ENCODE measurements at places on chromosomes 11 and 22.
A peak's percentile ranks its signal among the peaks of the same experiment; 100 is the strongest.

GRCh38 chr11:8235925-8236324 is 27.8 kb downstream of the LMO1 start:
- DNase-seq, result peak; percentile 4

DNA sequence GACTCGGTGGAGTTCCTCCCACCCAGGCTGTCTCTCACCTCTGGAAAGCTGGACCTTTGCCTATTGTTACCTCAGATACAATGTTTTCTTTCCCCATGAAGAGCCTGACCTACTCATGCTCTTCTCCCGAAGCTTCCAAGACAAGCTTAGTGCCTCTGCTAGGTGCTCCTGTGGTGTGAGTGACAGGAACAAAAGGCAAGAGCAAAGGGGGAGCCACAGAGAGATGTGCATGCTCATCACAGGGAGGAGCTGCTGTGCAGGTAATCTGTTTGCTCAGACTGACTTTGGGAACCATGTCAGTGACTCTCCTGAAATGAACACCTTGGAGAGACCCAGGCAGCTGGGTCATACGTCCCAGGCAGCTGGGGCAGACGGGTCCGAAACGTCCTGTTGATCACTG is 53.6 kb upstream of the VSTM5 start:
- DNase-seq, result no peak

DNA sequence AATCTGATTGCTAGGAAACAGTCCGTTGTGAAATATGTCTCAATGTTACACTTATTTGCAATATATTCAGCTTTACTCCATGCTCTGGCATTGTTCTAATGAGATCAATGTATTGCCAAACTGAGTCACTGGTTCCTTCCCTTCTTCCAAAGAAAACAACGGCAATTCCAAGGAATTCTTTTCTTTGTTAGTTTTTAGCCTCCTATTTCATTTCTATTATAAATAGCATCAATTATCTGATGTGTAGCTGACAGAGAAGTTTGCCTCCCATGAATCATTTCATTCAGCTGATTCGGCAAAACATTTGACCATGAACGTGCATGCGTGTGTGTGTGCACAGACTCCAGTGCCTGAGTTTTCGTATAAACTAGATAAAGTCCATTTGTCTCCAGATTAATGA is 346.8 kb downstream of the ETS1 start:
- DNase-seq, result no peak

GRCh38 chr22:44732017-44732561 is 20.3 kb upstream of the ARHGAP8 start:
- DNase-seq, result no peak

GRCh38 chr22:23183061-23183698 is 2.9 kb downstream of the BCR start:
- peak; percentile 49 for DNase-seq

DNA sequence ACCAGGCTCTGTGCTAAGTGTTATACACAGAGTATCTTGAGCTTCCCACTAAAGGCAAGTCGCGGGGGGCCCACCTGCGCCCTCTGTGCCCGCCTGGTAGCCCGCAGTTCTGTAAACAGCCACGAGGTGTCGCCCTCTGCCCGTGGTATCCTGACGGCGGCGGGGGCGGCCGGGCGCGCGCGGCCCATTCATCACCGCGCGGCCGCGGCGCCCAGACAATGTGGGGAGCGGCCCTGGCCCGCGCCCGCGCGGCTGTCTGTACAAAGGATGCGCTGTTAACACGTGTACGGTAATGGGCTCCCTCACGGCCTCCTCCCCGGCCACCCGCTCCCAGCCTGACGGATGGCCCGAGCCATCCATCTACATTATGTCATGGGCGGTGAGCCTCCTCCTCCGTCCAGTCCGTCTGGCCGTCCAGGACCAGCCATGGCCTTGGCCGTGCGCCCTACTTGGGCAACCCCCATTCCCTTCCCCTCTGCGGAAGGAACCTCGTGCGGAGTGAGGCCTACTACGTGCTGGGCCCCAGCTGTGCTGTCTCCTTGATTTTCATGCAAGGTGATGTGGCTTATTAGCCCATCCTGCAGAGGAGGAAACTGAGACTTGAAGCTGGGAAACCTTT is 99.4 kb downstream of the MIAT start:
- no peak for DNase-seq

- no peak for DNase-seq
Measured at GRCh38 chr11:94400050-94400449, 1.2 kb downstream of the GPR83 start.

- DNase-seq, result no peak
Measured at GRCh38 chr11:84993386-84993785, 633.8 kb downstream of the DLG2 start.

- DNase-seq, result no peak
Measured at GRCh38 chr11:6927030-6927617, 898 bp downstream of the ZNF215 start.

- DNase-seq, result no peak
Measured at GRCh38 chr11:120869097-120869496, 154.8 kb upstream of the TBCEL start.

GRCh38 chr11:9663699-9664275 is at the start of gene SWAP70:
SWAP70 (plus strand) TSS chr11:9664077; CDS start chr11:9664180, 103 bp downstream.
- DNase-seq, result peak; percentile 59

GRCh38 chr11:103436131-103436770 is 327.0 kb downstream of the DYNC2H1 start:
- DNase-seq, result no peak

GRCh38 chr11:88151709-88152265 is 23.5 kb downstream of the RAB38 start:
- DNase-seq, result no peak

GRCh38 chr22:46533070-46533833 is 4.2 kb downstream of the CELSR1 start:
- peak; percentile 79 for DNase-seq

DNA sequence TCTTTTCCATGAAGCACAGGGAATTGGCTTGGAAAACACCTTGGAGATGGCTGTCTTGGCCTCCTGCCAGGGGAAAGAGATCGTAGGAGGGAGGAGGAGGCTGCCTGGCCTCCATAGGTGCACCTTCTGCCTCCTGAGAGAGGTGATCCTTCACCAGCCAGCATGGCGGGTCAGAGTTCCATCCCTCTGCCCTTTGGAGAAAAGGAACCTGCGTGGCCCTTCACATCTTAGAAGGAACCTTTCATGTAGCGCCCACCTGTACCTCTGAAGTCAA is 58.2 kb upstream of the DRD2 start:
- DNase-seq, result no peak

DNA sequence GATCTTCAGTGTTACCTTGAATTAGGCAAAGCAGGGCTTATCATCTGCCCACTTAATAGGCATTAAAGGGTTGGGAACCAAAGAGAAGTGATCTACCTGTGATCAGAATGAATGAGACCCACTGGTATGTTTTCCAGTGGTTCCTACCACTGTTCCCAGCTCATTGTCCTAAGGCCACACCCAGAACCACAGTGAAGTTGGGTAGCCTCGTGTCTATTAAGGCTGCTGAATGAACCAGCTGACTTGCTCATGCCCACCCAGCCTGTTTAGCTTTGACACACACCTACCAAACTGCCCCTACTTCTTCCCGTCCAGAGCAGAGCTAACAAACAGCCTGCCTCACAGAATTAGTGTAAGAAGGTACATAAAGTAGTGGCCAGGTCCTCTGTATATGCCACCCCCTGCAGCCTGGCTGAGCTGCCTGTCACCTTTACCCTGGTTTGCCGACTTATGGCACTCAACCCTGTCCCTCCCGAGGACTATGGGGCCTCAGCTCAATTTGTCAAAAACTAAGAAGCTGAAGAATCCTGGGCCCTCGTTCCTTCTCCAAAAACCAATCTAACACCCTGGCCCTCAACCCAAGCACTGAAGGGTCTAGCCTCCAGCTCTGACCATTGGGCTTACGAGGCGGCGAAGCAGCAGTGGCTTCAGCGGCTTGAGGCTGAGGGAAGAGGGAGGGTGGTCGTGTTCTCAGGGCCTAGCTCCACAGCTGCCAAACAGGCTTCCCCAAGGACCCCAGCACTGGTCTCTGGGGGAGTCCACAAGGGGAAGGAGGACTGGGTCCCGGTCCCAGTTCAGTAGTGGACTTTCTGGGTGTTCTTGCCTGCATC is 9.8 kb downstream of the UCP2 start:
- DNase-seq, result no peak

DNA sequence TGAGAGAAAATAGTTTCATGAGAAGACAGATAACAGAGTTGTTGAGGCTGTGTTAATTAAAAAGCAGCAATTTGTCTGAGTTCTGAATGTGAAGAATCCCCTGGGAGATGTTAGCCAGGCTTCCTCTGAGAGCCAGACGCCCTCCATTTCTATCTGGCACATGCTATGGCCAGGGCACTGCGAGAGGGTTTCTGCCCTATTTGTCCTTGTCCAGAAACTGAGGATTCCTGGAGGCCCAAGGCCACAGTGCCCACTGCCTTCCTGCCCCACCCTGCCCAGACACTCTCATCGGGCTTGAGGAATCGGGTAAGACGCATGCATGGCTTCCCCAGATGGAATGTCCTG is 484.6 kb downstream of the OPCML start:
- no peak for DNase-seq

DNA sequence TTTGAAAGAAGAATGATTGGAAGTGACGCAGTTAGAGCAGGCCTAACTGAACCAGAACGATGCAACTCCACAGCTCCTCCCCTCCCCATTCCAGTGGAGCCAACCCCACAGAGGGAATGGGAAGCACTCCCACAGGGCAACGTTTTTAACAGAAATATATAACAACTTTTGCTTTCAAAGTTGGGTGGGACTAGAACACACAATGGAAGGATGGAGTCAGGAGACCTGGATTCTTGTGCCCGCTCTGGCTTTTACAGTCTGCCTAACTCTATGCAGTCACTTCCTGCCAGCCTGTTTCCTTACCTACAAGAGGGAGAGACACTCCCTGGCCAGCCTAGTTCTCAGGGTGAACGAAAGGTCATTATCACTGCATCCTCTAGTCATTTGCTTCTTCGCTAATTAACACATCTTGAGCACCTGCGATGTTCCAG is 75.5 kb downstream of the PACSIN2 start:
- DNase-seq, result no peak

DNA sequence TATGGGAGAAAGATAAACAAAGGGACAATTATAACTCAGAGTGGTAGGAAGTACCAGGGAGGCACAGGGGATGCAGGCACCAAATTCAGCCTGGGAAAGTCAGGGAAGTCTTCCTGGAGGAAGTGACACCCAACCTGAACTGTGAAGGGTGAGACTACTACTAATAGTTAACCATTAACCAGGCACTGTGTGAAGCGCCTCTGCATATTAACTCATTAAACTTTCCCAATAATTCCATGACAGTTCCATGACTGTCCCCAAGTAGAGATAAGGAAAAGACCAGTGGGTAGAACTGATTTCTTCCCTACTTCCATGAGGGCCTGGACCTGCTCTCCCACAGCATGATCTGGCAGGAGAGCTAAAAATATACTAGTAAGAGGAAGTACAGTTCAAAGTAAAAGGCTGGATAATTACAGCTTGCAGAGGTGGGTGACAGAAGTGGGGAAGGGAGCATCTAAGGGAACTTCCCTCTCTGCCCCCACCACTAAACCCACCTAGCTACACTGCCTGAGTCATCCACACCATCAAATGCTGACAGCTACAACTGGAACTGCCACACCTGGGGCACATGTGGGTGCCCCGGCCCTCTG is 4.7 kb upstream of the AP1B1 start:
- DNase-seq, result peak; percentile 52

GRCh38 chr11:85939099-85940015 is 84.2 kb downstream of the CCDC83 start:
- no peak for DNase-seq

GRCh38 chr11:31509051-31509428 is 382 bp downstream of the IMMP1L start:
- DNase-seq, result no peak

DNA sequence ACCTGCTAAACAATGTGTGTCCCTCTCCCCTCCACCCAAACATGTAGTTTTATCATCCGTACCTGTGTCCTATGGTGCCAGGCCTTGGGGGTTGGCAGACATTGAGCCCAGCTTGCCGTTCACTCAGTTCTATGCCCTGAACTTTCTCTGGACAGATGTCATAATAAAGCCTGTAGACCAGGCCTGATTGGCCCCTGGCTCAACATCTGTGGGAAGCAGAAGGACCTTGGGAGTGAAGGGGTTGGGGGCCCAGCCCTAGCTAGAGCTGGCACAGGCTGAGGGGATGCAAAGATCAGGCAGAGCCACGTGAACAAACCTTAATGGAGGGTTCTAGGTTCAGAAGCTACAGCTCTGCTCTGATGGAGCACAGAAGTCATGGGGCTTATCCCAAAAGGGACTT is 600.6 kb downstream of the BUD13 start:
- no peak for DNase-seq

DNA sequence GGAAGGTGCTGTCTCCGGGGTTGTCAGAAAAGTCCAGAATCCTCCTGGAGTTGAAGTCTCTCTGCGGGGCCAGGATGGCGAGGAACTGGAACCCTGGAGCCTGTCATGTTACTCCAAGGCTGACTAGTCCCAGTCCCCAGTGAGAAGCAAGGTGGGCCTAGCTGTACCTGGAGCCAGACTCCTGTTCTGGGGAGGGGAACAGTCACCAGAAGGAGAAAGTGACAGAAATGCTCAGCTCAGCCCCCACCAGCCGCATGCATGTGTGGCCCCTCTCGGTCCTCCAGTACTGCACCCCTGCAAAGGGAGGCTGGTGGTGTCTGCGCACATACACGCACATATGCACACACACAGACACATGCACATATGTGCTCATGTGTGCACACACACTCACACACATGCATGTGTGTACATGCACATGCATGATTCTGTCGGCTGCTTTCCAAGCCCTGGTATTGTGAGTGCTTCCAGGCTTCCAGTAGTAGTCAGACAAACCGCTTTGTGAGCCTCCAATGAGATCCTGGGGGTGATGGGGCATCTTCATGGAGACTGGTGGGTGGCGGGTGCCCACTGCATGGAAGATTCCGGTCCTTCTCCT is 54.3 kb downstream of the RTL6 start:
- DNase-seq, result no peak

- DNase-seq, result no peak
Measured at GRCh38 chr11:44630511-44631210, 65.2 kb downstream of the CD82 start.

- DNase-seq, result no peak
Measured at GRCh38 chr11:108226036-108226435, 3.2 kb downstream of the ATM start.

DNA sequence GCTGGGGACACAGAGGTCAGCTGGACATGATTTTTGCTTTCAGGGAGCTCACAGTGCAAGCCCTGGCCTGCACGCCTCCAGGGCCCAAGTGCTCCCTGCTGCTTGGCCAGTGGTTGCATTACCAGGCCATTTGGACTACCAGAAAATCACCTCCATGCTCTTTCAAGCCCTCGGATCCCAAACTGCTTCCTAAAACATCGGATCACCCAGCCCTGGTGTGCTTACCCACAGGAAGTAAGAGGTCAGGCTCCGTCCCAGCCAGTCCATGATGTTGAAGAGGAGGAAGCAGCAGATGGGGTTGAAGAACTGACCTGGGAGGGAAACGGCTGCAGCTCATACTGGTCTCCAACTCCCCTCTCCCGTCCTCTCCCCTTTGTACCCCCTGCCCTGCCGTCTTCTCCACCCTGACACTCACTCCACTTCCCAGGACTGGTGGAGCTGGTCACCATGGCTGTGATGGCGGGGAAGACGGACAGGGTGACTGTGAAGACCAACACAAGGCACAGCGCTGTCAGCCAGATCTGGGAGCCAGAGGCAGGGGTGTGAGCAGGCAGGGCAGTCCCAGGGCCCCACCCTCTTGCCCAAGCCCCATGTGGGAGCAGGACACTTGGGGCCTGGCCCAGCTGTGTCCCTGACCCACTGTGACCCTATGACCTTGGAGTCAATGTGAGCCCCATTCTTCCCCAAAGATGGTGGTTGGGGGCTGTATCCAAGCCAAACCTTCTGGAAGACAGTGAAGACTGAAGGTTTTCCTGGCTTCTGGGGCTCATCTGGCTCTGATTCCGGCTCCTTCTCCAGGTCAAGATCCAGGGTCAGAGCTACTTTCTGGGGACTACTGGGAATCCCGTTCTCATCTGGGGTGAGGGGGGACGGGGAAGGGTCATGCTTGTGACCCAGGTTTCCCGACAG is 5.6 kb downstream of the SLC29A2 start:
- DNase-seq, result no peak
